Breast epithelium (tissue), 4 donors: ENCODE measurements at places on chromosomes 13 and 19. TPM values are rescaled to one million over a fixed set of nuclear protein-coding genes. Genes with fewer than 3 reads are reported as not detected.

GRCh38 chr13:22298530-22298929 lies 627.7 kb downstream of the FGF9 start:
- no peaks in the 10 kb centered on the region for H3K36me3 ChIP-seq
- H3K4me3 ChIP-seq, result no peak overlapping the region
- H3K27me3 ChIP-seq, result no peaks in the 10 kb centered on the region
- no peak for DNase-seq
- H3K27ac ChIP-seq, result no peak overlapping the region
- no peaks in the 10 kb centered on the region for H3K4me1 ChIP-seq

GRCh38 chr13:94311893-94312292 lies 167.6 kb downstream of the DCT start:
- no peak for DNase-seq
- H3K36me3 ChIP-seq, result no peaks in the 10 kb centered on the region
- no peaks in the 10 kb centered on the region for H3K4me1 ChIP-seq
- H3K4me3 ChIP-seq, result no peak overlapping the region
- H3K27me3 ChIP-seq, result no peaks in the 10 kb centered on the region
- H3K27ac ChIP-seq, result no peak overlapping the region

DNA sequence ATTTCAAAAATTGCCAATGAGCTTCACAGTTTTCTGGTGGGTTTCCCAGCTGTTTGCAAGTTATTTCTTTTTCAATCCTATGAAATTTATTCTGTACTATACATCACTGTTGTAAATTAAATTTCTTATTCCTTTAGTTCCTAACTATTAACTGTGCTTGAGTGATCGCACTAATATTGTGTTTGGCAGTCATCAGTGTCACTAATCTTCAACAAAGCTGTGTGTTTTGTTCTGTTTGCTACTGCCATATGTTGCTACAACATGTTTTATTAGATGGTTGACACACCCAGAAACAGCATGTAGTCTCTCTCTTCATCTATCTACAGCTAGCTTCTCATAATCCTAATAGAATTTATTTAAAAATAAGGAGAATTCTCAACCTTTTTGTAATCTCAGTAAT lies 453.6 kb upstream of the PRR20A start:
- no peaks in the 10 kb centered on the region for H3K27me3 ChIP-seq
- H3K4me1 ChIP-seq, result no peaks in the 10 kb centered on the region
- H3K27ac ChIP-seq, result no peak overlapping the region
- no peak for DNase-seq

DNA sequence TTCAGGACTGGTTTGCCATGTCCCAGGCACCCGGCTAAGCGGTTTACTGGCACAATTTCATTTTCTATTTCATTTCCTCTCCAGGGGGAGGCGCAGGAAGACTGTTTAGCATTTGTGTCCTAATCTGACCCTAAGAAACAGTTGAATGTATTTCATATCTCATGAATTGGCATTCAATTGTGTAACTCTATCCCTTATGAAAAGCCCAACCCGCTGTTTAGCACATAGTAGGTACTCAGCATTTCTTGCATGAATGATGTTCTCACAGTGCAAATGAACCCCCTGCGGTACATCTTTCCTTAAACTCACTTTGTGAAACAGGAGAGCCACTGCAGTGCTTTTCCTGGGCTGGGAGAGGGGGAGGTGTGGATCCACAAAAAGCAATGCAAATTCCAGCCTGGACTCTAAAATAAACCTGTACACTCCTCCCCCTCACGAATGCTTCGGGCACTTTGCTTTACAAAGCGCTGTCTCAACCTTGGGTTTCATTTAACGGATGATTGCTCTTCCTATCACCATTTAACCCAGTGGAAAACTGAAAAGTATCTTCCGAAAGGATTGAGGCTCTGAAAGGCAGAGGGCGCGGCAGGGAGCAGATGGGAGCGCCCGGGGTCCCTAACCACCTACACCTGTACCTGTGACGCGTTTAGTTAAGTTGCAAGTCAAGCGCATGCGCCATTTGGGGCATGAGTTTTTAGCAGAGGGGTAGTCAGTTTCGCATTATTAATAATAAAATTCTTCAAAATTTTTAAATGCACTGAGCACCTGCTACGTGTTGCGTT lies 1.2 kb upstream of the EEF2 start:
- peak overlapping the region; percentile 98 for H3K4me3 ChIP-seq
- peaks cover 16% of the 10 kb centered on the region for H3K36me3 ChIP-seq
- no peaks in the 10 kb centered on the region for H3K27me3 ChIP-seq
- peaks cover 17% of the 10 kb centered on the region for H3K4me1 ChIP-seq
- DNase-seq, result peak; percentile 38
- peak overlapping the region; percentile 98 for H3K27ac ChIP-seq

GRCh38 chr13:94236132-94236531 lies 243.3 kb downstream of the DCT start:
- no peaks in the 10 kb centered on the region for H3K4me1 ChIP-seq
- no peak overlapping the region for H3K27ac ChIP-seq
- DNase-seq, result no peak
- no peaks in the 10 kb centered on the region for H3K27me3 ChIP-seq
- H3K4me3 ChIP-seq, result no peak overlapping the region

DNA sequence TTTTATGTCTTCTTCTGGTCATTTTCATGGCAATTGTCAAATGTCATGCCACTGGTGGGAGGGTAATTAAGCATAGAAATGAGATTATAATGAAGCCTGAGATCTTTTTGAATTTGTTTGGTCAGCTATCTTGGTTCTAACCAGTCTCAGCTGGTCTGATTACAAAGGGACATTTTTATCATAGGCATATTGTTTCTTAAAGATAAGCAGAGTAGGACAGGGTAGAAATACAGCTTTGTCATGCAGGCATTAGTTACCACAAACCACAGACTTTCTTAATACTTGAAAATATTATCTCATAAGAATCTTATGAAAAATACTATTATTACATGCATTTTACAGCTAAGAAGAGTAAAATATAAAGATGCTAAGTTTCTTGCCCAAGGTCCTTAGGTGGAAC lies 1761.5 kb downstream of the PCDH9 start:
- no peak overlapping the region for H3K4me3 ChIP-seq
- no peak for DNase-seq

DNA sequence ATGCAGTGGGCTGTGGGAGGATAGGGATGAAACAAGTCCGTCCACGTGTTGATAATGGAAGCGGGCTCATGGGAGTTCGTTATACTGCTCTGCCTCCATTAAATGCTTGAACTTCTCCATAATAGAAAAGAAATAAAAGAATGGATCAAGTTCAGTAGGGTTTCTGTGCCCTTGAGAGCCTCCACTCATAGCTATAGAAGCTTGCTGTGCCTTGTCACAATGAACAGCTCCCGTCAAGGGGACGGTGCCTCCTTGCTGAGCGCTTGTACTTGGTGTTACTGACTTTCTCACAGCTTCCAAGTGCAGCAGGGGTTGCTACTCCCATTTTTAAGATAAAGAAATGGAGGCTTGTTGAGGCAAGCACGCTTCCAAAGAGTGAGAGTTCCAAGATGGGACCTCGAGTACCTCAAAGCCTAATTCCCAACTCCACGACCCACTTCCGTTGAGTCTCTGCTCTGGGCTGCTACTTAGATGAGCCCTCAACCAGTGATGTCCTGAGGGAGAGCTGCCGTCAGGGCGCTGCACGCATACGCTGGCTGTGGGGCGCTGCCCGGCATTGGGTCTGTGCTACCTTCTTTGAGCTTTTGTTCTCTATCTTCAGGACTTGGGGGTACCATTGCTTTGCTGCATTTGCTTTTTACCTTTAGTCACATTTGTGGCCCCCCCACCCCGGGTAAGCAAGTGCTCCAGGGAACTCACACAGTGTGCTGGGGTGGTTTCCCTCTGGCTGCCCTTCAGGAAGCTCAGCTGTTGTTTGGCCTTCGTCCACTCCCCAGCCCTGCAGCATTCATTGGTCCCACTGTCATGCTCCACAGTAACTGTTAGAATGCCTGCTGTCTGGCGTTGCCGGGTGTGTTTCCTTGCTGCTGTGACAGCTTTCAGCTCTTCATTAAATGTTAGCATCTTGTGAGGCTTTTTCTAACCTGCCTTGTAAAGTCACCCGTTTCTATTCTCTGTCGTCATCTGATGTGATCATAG lies 9.5 kb downstream of the SNRNP70 start:
- H3K27ac ChIP-seq, result no peak overlapping the region
- H3K4me1 ChIP-seq, result peaks cover 4% of the 10 kb centered on the region
- no peaks in the 10 kb centered on the region for H3K36me3 ChIP-seq
- DNase-seq, result no peak

DNA sequence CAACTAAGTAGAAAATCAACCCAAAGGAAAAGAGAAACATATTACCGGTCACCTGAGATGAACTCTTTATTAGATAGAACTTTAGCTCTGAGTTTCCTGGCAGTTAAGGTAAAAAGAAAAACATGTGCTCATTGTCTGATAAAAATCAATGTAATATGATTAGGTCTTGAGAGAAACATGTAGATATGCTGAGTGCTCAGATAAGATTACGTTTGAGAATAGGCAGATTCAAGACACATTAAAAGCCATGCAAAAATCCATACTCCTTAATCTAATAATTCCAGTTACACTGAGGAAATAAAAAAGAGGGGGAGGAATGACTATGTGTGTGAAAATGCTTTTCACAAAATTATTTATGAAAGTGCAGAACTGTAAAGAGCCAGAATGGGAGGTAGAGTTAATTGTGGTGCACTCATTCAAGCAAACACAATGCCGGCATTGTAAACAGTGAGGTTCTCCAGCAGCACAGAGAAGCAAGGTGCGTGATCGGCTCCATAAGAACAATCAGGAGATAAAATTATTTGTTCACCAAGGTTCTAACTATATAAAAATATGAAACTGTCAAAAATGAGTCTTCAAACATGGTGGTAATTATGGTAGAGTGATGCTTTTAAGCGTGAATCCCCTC lies 88.8 kb downstream of the MBNL2 start:
- H3K4me1 ChIP-seq, result no peaks in the 10 kb centered on the region
- no peak for DNase-seq
- H3K4me3 ChIP-seq, result no peak overlapping the region

GRCh38 chr13:106311004-106311403 lies 224.5 kb downstream of the EFNB2 start:
- no peaks in the 10 kb centered on the region for H3K4me1 ChIP-seq
- no peaks in the 10 kb centered on the region for H3K36me3 ChIP-seq
- DNase-seq, result no peak
- H3K4me3 ChIP-seq, result no peak overlapping the region
- H3K27ac ChIP-seq, result no peak overlapping the region
- H3K27me3 ChIP-seq, result no peaks in the 10 kb centered on the region

DNA sequence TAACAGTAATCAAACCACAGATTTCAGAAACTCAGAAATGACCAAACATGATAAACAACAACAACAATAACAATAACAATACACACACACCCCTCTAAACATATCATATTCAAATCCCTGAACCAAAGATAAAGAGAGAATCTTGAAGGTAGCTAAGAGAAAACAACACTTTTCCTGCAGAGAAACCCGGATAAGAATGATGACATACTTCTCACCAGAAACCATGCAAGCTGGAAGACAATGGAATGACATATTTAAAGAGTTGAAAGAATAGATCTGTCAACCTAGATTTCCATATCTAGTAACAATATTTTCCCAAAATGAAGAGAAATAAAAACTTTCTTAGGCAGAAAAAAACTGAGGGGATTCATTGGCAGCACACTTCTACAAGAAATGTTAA lies 138.1 kb downstream of the LIG4 start:
- no peak overlapping the region for H3K4me3 ChIP-seq
- H3K36me3 ChIP-seq, result no peaks in the 10 kb centered on the region
- H3K27ac ChIP-seq, result no peak overlapping the region
- H3K4me1 ChIP-seq, result no peaks in the 10 kb centered on the region
- no peaks in the 10 kb centered on the region for H3K27me3 ChIP-seq

DNA sequence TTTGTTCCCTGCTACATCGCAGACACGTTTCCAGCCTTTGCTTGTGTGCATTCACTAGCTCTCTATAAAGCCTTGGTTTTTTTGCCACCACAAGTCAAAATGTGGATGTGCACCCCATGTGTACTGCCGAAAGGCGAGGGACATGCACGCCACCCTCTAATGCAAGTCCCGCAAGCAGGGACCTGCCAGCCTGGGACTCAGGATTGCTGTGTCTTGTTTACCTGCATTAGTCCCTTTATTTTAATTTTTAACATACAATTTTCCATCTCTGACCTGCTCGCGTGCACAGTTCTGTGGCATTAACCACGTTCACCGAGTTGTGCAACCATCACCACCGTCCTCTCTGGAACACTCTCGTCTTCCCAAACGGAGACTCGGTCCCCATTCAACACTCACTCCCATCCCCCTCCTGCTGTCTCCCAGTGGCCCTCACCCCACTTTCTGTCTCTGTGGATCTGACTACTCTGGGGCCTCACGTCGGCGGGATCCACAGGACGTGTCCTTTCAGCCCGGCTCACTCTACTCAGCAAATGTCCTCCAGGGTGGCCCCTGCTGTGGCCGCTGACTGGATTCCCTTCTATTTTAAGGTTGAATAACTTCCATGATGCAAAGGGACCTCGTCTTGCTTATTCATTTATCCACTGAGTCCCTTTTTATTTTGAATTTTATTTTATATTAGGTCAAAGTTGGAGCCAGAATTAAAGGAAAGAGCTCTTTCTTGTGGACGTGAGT lies 58.4 kb downstream of the RASA3 start:
- H3K36me3 ChIP-seq, result no peaks in the 10 kb centered on the region
- H3K27ac ChIP-seq, result no peak overlapping the region
- no peaks in the 10 kb centered on the region for H3K27me3 ChIP-seq
- no peak overlapping the region for H3K4me3 ChIP-seq
- DNase-seq, result no peak
- peaks cover 6% of the 10 kb centered on the region for H3K4me1 ChIP-seq

DNA sequence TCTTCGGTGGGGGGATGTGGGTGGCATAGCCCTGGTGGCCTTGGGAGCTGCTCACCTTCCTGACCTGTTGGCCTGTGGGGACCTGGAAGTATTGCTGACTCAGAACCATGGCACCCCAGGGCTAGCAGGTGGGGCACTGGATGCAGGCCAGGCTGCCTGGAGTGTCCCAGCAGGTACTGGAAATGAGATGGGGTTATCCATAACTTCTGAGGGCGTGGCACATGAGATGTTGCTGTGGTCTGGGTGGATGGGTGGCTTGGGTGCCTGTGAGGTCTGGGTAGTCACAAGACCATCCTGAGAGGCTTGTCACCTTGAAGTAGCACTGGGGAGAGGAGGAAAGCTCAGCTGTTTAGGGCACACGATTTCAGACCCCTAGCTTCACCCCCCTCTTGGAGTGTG lies 636 bp upstream of the RNF225 start:
- H3K27me3 ChIP-seq, result no peaks in the 10 kb centered on the region
- peaks cover 7% of the 10 kb centered on the region for H3K4me1 ChIP-seq
- no peak overlapping the region for H3K27ac ChIP-seq
- no peak for DNase-seq
- no peaks in the 10 kb centered on the region for H3K36me3 ChIP-seq

- H3K4me1 ChIP-seq, result no peaks in the 10 kb centered on the region
- no peaks in the 10 kb centered on the region for H3K36me3 ChIP-seq
- no peak for DNase-seq
- no peak overlapping the region for H3K27ac ChIP-seq
- H3K27me3 ChIP-seq, result no peaks in the 10 kb centered on the region
Observed at GRCh38 chr13:79647533-79647932, 166.6 kb downstream of the NDFIP2 start.

The LAIR1 gene
- total RNA-seq, result 11.8 TPM

The HOMER3 gene
- 56.6 TPM for total RNA-seq

The ZNF726 gene
- total RNA-seq, result 9.4 TPM

The RBM42 gene
- total RNA-seq, result 44.6 TPM

The LMTK3 gene
- total RNA-seq, result 2.9 TPM

The ZNF471 gene
- 5.9 TPM for total RNA-seq

The BSPH1 gene
- total RNA-seq, result not detected

The CYP4F2 gene
- not detected for total RNA-seq

The VAV1 gene
- total RNA-seq, result 10.2 TPM

The NLRP5 gene
- total RNA-seq, result 0.98 TPM

The ZNF235 gene
- total RNA-seq, result 10.5 TPM
